ENCODE measurements at places on chromosomes 11 and 22. TPM values are rescaled to one million over a fixed set of nuclear protein-coding genes. Genes with fewer than 3 reads are reported as not detected.
A peak's percentile ranks its signal among the peaks of the same experiment; 100 is the strongest.

BEST1 gene
- total RNA-seq, result not detected

DNA sequence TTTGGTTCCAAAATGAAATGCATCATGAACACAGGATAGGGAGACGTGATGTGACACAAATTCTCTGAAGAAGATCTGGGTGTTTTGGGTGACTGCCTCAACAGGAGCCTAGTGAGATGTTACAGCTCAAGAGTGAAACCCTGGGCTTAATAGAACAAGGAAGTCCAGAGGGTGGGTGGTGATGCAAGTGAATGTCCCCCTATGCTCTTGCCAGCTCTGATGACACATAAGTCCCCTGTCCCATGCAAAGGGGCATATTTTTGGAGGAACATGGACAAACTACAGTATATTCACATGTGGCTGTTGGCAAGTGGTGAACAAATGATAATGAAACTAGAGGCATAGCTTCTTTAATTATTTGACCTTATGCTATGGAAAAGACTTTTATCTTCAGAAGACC is 9.2 kb downstream of the CRTAM start:
- DNase-seq, result no peak

- DNase-seq, result no peak
Measured at GRCh38 chr11:123682696-123683410, 28.4 kb upstream of the SCN3B start.

DNA sequence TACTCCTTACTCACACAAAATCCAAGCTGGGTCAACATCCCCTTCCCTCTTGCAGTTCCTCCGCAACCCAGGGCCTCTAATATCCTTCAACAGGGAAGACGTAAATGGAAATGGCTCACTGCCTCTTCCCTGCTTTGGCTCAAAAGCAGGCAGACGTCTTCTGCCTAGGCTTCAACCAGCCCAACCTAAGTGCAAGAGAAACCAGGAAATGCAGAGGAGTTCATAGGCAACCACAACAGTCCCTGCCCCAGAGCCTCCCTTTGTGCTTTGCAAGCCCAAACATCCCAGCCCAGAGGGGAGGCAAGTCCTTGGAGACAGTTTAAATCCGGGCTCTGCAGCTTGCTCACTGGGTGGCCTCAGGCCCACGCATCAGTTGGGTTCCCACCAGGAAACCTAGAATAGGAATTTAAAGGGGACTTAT is 33.3 kb downstream of the CD6 start:
- DNase-seq, result no peak

DNA sequence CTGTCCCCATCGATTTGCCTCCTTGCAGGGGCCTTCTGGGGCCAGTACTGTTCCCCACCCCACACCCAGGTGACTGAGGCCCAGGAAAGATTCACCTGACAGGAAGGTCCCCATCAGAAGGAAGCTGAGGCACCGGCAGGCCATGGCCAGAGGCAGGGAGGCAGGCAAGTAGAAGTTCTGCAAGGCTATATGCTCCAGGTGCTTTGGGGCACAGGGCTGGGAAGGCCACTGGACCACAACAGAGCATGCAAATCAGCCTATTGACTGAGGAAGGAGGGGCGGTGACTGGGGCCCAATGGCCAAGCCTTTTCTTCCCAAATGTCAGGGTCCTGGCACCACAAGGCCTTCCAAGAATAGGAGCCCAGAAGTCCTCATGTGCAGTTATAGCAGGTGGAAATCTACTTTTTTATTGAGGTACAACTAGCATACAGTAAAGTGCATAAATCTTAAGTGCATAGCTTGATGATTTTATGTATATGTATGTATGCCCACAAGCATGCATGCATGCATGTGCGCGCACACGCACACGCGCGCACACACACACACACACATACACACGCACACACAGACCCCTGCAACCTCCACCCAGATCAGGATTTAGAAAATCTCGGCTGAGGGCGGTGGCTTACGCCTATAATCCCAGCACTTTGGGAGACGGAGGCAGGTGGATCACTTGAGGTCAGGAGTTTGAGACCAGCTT is at the start of gene VPREB3:
Gene VPREB3, minus strand, starts transcription at position 206 of the 700 bp plus-strand sequence. Its CDS starts 62 bp downstream, at position 144.
- no peak for DNase-seq

DNA sequence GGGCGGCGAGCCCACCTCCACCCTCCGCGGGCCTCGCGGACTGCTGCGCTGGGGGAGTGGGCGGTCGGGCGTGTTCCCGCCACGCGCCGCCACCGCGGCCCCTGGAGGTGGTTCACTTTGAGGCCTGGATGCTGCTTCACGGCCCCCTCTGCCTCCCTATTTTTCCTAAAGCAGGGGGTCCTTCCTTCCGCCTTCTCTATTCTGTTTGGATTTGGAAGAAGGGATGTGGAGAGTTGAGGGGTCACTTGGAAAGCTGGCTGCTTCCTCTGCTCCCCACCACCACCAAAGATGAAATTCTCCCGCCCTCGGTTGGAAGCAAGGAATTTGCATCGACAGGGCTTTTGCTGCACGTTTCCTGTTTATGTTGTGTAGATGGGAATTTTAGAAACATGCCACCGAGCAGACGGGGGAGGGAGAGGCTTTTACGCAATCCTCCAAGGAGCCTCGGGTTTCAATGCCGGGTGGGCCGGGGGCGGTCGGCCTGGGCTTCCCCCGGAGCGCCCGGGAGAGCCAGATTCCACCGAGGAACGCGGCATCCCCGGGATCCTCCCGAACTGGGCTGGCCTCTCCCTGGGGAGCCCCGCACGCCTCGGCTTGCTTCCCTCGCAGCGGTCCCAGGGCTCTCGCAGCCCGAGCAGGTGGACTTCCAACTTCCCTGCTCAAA is 403 bp upstream of the SBF2 start:
- DNase-seq, result peak; percentile 65

CCDC87 gene
- total RNA-seq, result 1.3 TPM

DNA sequence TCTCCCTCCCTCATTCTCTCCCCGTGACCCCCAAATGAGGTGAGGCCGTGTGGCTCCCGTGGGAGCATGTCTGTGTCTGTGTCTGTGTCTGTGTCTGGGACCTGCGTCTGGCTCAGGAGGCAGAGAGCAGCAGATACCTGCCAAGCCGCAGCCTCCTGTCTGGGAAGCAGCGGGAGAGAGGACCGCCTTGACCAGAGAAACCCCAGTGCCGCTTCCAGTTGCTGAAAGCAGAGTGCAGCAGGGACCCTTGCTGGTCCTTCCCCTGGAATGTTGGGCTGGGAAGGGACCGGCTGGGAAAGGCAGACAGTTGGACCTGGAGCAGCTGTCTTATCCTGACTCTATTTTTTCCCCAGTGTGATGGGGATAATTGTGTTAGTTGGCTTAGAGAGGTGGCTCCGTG is 525 bp downstream of the CSDC2 start:
- DNase-seq, result no peak

GRCh38 chr11:125935618-125936199 is 10.1 kb upstream of the VSIG10L2 start:
- no peak for DNase-seq

INSC gene
- 0.29 TPM for total RNA-seq

RASSF10 gene
- 33.8 TPM for total RNA-seq

OR4C13 gene
- not detected for total RNA-seq

- no peak for DNase-seq
Measured at GRCh38 chr11:9736365-9736764, 72.5 kb downstream of the SWAP70 start.

FAM180B gene
- not detected for total RNA-seq

PRR33 gene
- not detected for total RNA-seq

GRCh38 chr11:103078710-103079109 is 13.2 kb downstream of the DCUN1D5 start:
- no peak for DNase-seq

GRCh38 chr11:69569306-69570200 is 71.4 kb upstream of the CCND1 start:
- no peak for DNase-seq

- no peak for DNase-seq
Measured at GRCh38 chr11:117929916-117930570, 841 bp upstream of the TMPRSS13 start.

GRCh38 chr11:111734101-111734953 is 31.9 kb downstream of the PPP2R1B start:
- DNase-seq, result no peak

NLRP10 gene
- not detected for total RNA-seq

DNA sequence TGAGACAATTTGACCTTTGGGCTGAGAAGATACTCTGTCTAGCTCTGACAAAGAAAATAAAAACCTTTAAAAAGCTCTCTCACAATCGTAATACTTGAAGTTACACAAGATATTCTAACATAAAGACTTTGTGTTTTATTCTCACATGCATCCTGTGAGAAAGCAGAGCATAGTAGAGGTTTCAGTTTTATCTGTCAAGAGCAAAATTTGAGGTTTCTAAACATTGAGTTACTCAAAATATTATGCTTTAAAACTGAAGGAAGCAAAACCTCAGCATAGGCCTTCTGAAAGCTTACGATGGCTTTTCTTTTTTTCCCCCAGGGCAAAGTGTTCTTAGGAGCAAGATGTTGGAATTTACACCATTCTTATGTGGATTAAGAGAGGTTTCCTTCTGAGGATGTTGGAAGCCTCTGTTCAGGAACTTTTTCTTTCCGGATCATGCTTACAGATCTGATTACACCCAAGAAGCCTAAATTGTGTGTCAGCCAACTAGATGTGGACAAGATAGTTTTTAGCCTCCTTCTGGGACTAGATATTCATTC is 15.0 kb upstream of the OR51M1 start:
- no peak for DNase-seq
